ENCODE measurements at places on chromosomes 6 and 20.

DNA sequence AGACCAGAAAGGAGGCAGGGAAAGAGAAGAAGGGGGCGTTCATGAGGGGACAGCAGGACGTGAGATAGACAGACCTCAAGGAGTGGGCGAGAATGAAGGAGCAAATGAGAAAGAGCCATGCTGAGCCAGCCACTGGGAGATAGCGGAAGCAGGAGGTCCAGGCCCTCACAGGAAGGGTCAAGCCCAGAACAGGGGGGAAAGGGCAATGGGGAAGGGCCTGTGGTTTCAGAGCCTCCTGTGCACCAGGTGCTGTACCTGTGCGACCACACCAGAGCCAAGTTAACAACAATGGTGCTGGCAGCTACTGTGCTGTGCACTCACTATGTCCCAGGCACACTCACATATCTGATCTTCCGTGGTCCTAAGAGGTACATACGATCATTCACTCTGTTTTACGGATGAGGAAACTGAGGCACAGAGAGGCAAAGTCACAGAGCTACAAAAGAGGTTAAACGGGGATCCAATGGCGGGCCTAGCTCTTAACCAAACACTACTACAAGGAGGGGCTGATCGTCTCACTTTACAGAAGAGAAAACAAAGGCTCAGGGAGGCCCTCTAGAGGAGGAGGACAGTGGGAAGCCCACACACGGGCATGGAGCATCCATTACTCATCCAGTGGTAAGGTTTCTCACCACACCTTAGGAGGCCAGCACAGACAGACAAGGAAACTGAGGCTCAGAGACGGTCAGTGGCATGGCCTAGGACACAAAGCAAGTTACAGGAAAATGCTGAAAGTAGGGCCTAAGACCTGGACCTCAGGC, 129.1 kb downstream of the PREX1 start:
- DNase-seq = no peak
- H3K36me3 ChIP-seq = no peaks in the 10 kb centered on the region
- H3K27me3 ChIP-seq = no peaks in the 10 kb centered on the region
- no peak overlapping the region for H3K4me3 ChIP-seq

GRCh38 chr6:107121266-107121665, 6.0 kb upstream of the BEND3 start:
- no peak for DNase-seq
- no peaks in the 10 kb centered on the region for H3K27me3 ChIP-seq
- H3K36me3 ChIP-seq = no peaks in the 10 kb centered on the region
- no peak overlapping the region for H3K4me3 ChIP-seq

DNA sequence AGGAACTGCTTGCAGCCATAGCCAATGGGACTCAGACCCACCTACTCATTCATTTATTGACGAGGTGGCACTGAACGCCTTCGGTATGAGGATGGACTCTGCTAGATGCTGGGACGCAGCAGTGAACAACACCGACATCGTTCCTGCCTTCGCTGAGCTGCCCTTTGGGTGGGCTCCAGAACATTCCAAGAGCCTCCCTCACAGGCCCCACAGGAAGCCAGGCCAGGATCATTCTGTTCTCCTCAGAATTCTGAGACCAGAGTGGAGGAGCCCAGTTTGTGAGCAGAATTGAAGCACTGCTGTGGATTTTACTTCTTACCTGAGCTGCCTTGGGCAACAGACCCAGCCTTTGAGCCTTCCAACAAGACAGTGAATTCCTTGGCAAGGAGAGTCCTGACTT, 82.1 kb downstream of the KCNB1 start:
- H3K27ac ChIP-seq = peak overlapping the region; percentile 81
- no peaks in the 10 kb centered on the region for H3K27me3 ChIP-seq
- H3K4me3 ChIP-seq = no peak overlapping the region
- H3K36me3 ChIP-seq = no peaks in the 10 kb centered on the region
- DNase-seq = peak; percentile 64

DNA sequence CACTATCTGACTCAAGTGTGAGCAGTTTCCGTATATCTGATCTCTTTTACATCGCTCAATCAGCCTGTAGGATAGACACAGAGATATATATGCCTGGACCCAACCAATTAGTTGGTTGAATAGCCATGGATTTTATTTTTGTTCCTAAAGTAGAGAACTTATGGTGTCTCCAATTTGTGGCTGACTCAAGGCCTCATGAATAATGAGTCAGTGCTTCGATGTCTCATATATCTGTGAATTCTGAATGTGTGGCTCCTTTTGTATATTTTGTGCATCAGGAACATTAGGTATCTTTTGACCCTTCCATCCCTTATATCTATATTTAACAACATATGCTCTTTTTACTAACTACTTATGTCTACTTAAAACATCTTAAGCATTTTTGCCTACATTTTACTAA, 64.5 kb downstream of the OR2B2 start:
- H3K27me3 ChIP-seq = no peaks in the 10 kb centered on the region
- H3K36me3 ChIP-seq = no peaks in the 10 kb centered on the region
- H3K4me3 ChIP-seq = no peak overlapping the region
- H3K4me1 ChIP-seq = no peaks in the 10 kb centered on the region

DNA sequence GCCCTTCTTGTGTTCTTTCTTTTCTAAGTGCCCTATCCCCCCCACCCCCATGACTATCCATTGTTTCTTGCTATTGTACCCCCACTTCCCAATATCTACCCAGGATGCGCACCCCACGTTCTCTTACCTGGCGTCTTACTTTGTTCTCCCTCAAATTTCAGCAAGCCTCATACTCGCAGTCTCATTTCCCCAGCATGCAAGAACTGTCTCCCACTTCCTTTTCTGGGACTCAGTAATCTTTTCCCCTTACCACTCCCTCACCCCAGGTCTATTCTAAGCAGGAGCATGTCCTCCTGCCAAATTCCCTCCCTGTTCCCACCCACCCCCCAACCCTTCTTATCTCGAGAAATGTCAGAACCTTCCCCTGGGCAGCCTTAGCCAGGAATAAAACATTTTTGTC, 1.7 kb upstream of the EHMT2 start:
- H3K27me3 ChIP-seq = no peaks in the 10 kb centered on the region
- H3K36me3 ChIP-seq = peaks cover 19% of the 10 kb centered on the region
- H3K4me1 ChIP-seq = peaks cover 19% of the 10 kb centered on the region
- H3K27ac ChIP-seq = no peak overlapping the region
- no peak for DNase-seq
- H3K4me3 ChIP-seq = peak overlapping the region; percentile 77

DNA sequence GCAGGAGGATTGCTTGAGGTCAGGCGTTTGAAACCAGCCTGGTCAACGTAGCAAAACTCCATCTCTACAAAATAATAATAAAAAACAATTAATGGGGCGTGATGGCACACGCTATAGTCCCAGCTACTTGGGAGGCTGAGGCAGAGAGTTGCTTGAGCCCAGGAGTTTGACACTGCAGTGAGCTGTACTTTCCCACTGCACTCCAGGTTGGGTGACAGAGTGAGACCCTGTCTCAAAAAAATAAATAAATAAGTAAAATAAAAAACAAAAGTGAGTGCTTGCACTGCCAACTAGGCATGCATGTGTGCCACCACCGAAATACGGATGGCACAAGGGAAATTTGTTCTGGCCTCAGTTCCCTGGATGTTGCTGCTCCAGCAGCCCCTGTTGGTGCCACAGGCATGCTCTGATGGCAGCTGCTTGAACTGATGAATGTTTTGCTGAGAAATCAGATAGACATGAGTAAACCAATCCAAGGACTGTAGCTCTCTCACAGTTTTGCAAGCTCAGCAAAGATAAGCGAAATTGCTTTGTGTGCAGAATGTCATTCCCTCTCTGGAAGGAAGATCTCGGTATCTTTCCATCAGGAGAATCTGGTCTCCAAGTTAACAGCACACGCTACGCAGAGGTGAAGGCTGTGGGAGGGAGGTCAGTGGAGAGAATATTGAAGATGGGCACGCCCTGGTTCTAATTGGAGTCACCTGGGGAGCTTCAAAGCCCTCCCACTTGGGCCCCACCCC, 188.0 kb upstream of the SLC24A3 start:
- DNase-seq = no peak
- H3K36me3 ChIP-seq = no peaks in the 10 kb centered on the region
- no peaks in the 10 kb centered on the region for H3K27me3 ChIP-seq
- H3K4me1 ChIP-seq = peaks cover 7% of the 10 kb centered on the region
- H3K4me3 ChIP-seq = no peak overlapping the region

DNA sequence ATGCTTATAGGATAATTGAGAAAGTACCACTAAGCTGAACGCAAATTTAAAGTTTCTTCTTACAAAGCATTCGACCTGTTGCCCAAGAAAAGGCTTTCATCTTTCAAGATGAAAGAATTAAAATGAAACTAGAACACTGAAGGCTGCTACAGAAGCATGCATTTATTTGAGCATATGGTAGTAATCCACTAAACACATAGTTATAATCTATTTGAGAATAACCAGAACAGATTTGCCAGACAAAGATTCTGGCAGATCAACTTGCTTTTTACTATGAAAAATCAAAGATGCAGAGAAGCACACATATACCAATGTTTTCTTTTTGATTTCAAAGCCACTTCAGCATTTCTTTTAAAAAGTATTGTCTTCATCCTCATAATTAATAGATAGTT, 412.2 kb downstream of the UTRN start:
- H3K36me3 ChIP-seq = peaks cover 16% of the 10 kb centered on the region
- H3K4me1 ChIP-seq = no peaks in the 10 kb centered on the region
- DNase-seq = no peak
- no peak overlapping the region for H3K4me3 ChIP-seq
- no peak overlapping the region for H3K27ac ChIP-seq

- H3K27ac ChIP-seq = no peak overlapping the region
- H3K4me1 ChIP-seq = no peaks in the 10 kb centered on the region
- no peaks in the 10 kb centered on the region for H3K36me3 ChIP-seq
- no peak for DNase-seq
- peaks cover 2% of the 10 kb centered on the region for H3K27me3 ChIP-seq
- no peak overlapping the region for H3K4me3 ChIP-seq
Measured at GRCh38 chr6:75566137-75566767, 35.4 kb upstream of the SENP6 start.

DNA sequence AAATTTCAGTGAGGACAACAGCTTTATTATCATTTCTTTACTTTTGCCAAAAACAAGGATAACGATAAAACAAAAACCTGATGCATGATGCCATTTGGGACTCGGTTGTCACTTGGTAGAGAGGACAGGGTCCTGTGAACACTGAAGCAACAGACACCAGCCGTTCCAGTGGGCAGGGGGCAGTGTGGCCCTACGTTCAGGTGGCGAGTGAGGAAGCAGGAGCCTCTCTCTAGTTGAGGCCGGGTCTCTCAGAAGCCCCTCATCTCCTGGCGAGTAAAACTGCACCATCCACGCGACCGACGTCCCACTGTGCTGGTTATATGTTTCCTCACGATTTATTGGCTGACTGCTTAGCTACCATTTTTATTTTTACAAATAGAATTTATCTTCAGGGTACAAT, 231.6 kb downstream of the THBS2 start:
- no peak overlapping the region for H3K27ac ChIP-seq
- no peaks in the 10 kb centered on the region for H3K27me3 ChIP-seq
- no peaks in the 10 kb centered on the region for H3K36me3 ChIP-seq
- DNase-seq = no peak

DNA sequence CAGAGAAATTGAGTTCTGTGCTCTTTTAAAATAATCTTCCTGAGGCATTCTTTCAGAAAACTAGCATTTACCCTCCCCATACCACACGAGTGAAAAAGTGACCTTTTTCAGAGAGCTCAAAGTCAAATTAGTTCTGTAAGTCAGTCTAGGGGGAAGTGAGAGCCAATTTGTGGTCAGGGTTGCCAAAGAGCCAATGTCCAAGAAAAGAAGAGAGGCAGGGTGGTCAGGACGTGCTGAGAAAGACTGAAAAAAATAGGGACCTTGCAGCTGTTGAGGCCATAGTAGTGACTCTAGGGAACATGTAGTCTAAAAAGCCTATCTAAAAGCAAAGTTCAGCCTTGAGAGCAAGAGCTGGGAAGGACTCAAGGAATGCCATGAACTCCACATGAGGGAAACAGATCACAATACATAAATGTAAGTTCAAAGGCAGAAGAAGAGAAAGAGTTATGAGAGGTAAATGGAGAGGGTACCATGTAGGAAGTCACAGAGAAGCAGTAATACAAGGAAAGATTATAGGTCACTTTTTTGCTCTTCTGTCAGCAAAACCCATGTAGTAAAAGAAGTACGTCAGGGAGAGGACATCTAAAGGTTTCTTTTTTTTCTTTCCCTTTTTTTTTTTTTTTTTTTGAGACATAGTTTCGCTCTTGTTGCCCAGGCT, 565.1 kb upstream of the FLRT3 start:
- H3K27ac ChIP-seq = no peak overlapping the region
- no peak overlapping the region for H3K4me3 ChIP-seq
- H3K27me3 ChIP-seq = no peaks in the 10 kb centered on the region

DNA sequence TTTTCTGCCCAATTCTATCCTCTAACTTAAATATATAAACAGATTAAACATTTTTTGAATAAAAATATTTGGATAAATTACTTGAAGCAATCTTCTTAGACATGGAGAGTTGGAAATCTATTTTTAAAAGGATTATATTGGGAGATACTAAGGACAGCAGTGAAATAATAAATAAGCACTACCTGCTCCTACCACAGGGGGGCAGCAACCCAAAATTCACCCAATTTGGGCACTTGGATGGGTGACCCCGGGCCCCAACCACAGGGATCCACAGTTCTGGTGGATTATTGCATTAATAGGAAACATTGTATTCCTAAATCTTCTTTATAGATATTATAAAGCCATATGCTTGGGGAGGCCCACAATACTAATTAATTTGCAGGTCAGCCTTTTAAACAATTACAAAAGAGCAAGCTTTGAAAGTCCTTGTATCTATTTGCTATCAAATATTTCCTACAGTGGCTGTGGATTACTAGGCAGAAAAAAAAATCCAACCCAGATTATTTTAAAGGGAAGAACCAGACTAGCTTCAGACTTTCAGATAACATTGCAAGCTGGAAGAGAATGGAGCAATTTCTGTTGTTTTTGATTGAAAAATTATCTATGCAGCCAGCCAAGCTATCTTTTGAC, 66.4 kb upstream of the PDE10A start:
- H3K36me3 ChIP-seq = no peaks in the 10 kb centered on the region
- H3K27me3 ChIP-seq = no peaks in the 10 kb centered on the region
- no peak overlapping the region for H3K4me3 ChIP-seq
- no peaks in the 10 kb centered on the region for H3K4me1 ChIP-seq

- DNase-seq = no peak
- H3K27ac ChIP-seq = no peak overlapping the region
- H3K27me3 ChIP-seq = no peaks in the 10 kb centered on the region
Measured at GRCh38 chr6:5379647-5380242, 118.4 kb downstream of the FARS2 start.

- H3K27me3 ChIP-seq = no peaks in the 10 kb centered on the region
- peaks cover 7% of the 10 kb centered on the region for H3K4me1 ChIP-seq
- peak overlapping the region; percentile 69 for H3K4me3 ChIP-seq
- DNase-seq = peak; percentile 33
- H3K27ac ChIP-seq = peak overlapping the region; percentile 60
Measured at GRCh38 chr6:85449388-85449817, 480 bp upstream of the NT5E start.

GRCh38 chr6:134938896-134939295, 11.0 kb downstream of the ALDH8A1 start:
- no peaks in the 10 kb centered on the region for H3K4me1 ChIP-seq
- no peaks in the 10 kb centered on the region for H3K36me3 ChIP-seq
- H3K4me3 ChIP-seq = no peak overlapping the region
- no peak overlapping the region for H3K27ac ChIP-seq
- H3K27me3 ChIP-seq = no peaks in the 10 kb centered on the region
